Tibial artery (tissue), 4 donors: ENCODE measurements at places on chromosomes 13 and 19.

DNA sequence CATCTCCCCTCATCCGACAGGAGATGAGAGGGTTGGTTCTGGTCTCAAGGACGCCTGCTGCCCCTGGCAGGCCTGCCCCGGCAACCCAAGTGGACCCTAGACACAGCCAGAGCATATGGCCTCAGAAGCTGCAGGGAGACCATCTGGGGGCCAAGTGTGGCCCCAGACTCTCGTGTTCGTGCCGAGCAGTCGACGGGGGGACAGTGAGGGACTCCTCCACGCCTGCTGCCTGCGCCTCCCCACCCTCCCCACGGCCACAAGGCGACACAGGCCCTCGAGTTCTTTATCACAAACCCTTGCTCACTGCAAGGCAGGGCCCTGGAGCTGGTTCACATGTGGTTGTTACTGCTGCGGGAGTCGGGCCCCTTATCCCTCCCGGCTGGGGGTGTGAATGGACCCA is 9.3 kb downstream of the CAPS start:
- H3K4me3 ChIP-seq: no peak overlapping the region
- H3K27me3 ChIP-seq: no peaks in the 10 kb centered on the region
- H3K27ac ChIP-seq: no peak overlapping the region
- peaks cover 83% of the 10 kb centered on the region for H3K36me3 ChIP-seq

DNA sequence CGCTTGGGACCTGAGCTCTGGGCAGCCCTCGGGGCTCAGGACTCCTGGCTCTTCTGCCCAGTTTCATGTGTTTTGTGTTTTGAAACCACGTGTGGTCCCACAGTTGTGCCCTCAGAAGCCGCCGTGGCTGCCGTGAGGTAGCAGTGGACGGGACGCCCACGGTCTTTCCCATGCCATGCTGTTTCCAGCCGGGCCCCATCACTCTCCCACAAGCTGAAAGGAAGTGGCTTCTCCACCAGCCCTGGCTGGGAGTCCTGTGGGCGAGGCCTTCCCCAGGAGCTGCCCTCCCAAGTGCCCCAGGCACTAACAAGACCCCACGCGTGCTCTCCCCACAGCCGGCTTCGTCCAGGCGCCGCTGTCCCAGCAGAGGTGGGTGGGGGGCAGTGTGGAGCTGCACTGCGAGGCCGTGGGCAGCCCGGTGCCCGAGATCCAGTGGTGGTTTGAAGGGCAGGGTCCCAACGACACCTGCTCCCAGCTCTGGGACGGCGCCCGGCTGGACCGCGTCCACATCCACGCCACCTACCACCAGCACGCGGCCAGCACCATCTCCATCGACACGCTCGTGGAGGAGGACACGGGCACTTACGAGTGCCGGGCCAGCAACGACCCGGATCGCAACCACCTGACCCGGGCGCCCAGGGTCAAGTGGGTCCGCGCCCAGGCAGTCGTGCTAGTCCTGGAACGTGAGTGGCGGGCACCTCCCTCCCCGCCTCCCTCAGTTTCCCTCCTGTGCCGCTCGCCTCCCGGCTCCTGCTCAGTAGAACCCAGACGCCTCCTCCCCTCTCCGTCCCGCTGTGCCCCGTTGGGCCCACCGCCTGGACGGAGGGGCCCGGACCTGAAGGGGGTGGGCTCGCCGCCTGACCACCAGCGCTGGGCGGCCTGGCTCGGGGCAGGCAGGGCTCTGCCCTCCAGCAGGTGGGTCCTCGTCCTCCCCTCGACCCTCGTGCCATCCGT is 5.3 kb downstream of the BSG start:
- peaks cover 48% of the 10 kb centered on the region for H3K36me3 ChIP-seq
- H3K4me1 ChIP-seq: no peaks in the 10 kb centered on the region
- no peaks in the 10 kb centered on the region for H3K27me3 ChIP-seq
- DNase-seq: no peak

GRCh38 chr13:96417939-96418685 is 328.2 kb downstream of the HS6ST3 start:
- no peak overlapping the region for H3K27ac ChIP-seq
- DNase-seq: no peak
- H3K36me3 ChIP-seq: no peaks in the 10 kb centered on the region
- no peaks in the 10 kb centered on the region for H3K27me3 ChIP-seq
- no peak overlapping the region for H3K4me3 ChIP-seq
- no peaks in the 10 kb centered on the region for H3K4me1 ChIP-seq

DNA sequence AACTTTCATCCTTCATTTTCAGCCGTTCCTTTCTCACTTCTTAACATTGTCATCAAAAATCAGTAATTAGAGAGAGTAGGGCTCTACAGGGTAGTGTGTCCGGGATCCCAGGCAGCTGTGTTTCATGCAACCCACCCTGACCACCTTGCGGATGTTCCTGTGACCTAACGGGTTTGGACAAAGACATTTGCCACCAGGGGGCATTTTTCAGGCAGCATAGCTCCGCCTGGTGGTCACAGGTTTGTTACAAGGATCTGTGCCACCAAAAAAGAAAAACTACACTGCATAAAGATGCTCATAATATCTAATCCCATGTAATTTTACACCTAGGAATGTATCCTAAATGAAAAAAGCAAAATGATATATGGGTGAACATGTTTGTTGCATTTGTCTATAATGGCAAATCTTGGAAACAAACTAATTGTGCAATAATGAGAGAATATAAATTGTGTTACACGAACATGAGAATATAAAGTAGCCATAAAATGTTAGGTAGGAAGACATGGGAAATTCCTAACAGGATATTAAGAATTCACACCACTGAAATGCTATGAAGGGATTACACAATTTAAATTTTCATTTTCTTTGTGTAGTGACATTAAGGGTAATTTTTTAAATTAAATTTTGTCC is 123.0 kb downstream of the SLC7A1 start:
- H3K36me3 ChIP-seq: no peaks in the 10 kb centered on the region
- H3K27me3 ChIP-seq: no peaks in the 10 kb centered on the region
- H3K4me3 ChIP-seq: no peak overlapping the region
- no peak overlapping the region for H3K27ac ChIP-seq
- H3K4me1 ChIP-seq: no peaks in the 10 kb centered on the region

GRCh38 chr19:44741841-44742329 is 6.6 kb upstream of the BCL3 start:
- peak; percentile 99 for DNase-seq
- no peak overlapping the region for H3K4me3 ChIP-seq
- no peaks in the 10 kb centered on the region for H3K36me3 ChIP-seq
- peak overlapping the region; percentile 80 for H3K27ac ChIP-seq
- no peaks in the 10 kb centered on the region for H3K27me3 ChIP-seq

DNA sequence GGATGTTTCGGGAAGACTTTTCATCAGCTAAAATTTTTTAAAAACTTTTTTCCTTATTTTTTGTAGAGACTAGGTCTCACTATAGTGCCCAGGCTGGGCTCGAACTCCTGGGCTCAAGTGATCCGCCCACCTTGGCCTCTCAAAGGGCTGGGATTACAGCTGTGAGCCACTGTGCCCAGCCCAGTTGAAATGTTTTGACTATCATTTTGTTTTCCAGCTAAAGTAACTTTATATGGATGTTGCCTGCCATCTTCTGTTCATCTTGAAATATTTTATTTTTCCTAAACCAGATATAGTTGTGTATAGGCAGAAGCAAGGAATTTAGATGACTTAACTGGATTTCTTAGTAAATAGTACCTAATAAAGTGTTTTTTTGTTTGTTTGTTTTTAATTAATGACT is 7.0 kb downstream of the CAB39L start:
- no peaks in the 10 kb centered on the region for H3K36me3 ChIP-seq
- no peaks in the 10 kb centered on the region for H3K4me1 ChIP-seq
- H3K4me3 ChIP-seq: no peak overlapping the region
- peak overlapping the region; percentile 34 for H3K27ac ChIP-seq
- H3K27me3 ChIP-seq: no peaks in the 10 kb centered on the region

DNA sequence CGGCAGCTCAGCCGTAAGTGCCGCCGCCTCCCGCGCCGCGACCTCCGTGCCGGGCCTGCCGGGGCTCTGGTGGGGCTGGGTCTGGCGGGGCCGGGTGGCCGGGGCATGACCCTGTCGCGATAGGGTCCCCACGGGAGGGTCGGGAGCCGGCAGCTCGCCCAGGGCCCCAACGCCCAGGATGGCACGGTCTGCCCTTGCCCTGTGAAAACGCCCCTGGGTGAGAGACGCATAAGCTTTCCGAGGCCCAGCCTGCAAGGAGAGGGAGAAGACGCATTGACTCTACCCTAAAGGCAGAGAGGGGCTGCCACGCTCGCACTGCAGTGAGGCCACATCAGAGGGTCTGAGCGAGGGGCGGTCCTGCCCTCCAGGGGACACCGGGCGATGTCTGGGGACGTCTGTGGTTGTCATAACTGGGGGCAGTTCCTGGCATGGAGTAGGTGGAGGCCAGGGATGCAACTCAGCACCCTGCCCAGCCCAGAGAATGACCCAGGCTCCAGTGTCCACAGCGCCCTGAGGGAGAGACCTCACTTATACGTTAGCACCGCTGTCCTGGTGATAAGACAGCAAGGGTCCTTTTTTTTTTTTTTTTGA is 539 bp downstream of the ZNF554 start:
- DNase-seq: no peak
- H3K27me3 ChIP-seq: no peaks in the 10 kb centered on the region
- H3K4me3 ChIP-seq: peak overlapping the region; percentile 95
- peak overlapping the region; percentile 79 for H3K27ac ChIP-seq

DNA sequence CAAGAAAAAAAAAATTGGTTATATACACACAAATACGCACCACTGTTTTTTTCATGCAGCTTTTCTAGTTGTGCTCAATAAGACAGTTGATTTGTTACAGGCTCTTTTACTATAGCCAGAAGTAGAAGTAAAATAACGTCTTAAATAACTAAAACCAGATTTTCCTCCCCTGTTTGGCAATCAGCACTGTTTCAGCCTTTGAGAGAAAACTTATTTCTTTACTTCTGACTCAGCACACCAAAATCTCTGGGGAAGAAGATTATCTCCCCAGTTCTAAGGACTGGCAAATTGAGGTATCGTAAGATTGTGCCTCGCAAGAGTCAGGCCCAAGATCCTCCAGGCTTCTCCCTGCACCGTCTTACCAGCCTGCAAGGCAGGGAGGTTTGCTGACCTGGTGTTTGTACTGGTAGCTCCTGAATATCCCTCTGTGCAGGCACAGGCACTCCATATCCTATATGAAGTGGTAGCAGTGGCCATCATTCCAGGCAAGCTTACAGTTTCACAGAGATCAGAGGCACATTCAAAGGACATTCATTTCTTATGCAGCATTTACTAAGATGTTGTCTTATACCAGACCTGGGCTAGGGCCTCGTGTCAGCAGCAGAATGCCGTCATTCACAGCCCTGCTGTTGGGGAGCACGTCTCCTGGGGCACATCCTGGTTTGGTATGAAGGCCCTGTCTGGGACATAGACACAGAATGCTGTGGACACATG is 268.2 kb downstream of the ZNF536 start:
- H3K36me3 ChIP-seq: no peaks in the 10 kb centered on the region
- no peaks in the 10 kb centered on the region for H3K4me1 ChIP-seq
- no peaks in the 10 kb centered on the region for H3K27me3 ChIP-seq
- no peak overlapping the region for H3K27ac ChIP-seq
- no peak for DNase-seq

GRCh38 chr13:33634546-33634982 is 183.4 kb upstream of the RFC3 start:
- no peaks in the 10 kb centered on the region for H3K36me3 ChIP-seq
- H3K27me3 ChIP-seq: no peaks in the 10 kb centered on the region
- H3K4me3 ChIP-seq: no peak overlapping the region

GRCh38 chr19:10010247-10010691 is at the start of gene COL5A3:
TSS of gene COL5A3 (minus strand) at chr19:10010504. CDS start at chr19:10010385, 119 bp downstream.
- H3K27ac ChIP-seq: no peak within 1 kb of the TSS
- H3K27me3 ChIP-seq: no peaks in the 10 kb centered on the region
- no peaks in the 10 kb centered on the region for H3K36me3 ChIP-seq
- no peaks in the 10 kb centered on the region for H3K4me1 ChIP-seq
- H3K4me3 ChIP-seq: peak within 1 kb of the TSS; percentile 57
- peak; percentile 75 for DNase-seq

- no peaks in the 10 kb centered on the region for H3K27me3 ChIP-seq
- H3K36me3 ChIP-seq: no peaks in the 10 kb centered on the region
Observed at GRCh38 chr13:73943137-73943964, 190.9 kb downstream of the KLF12 start.

DNA sequence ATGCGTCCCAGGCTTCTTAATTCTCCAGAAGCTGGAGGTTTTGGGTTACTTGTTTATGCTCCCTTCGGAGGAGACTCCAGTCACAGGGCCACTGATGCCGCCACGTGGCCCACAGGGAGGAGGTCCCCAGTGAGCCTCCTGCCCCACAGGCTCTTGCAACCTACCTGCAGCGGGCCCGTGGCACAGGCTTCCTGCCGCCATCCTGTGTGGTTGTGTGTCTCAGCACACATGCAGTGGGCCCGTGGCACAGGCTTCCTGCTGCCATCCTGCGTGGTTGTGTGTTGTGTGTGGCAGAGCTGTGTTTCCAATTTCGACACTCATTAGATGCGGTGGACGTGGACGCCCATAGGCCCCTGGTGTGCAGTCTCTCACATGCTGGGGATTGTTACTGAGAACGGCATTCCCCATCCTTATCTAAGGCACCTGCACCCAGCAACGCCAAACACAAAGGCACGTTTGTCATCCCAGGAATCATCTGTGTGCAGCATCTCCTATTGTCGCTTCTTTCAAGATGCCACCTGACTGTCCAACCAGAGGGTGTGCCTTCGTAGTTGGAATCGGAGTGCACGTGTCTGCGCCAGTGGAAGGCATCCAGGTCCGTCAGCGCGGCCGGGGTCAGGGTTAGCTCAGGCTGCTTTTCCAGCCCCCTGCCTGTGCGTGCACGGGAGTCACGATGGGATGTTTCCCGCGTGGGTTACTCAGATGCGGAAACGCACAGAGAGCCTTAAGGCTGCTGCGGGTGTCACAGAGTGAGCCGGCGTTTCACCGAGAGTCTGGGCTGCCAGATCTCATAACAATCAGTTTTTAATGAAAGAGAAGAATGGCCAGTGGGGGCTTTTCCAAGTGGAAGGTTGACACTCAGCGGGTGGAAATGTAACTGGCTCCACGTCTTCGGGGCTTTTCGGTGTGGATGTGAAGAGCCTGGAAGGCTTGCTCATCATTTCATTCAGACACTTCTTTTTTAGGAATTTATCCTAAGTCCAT is 119.8 kb downstream of the ATP11A start:
- no peaks in the 10 kb centered on the region for H3K36me3 ChIP-seq
- H3K27ac ChIP-seq: no peak overlapping the region
- DNase-seq: peak; percentile 50
- no peaks in the 10 kb centered on the region for H3K4me1 ChIP-seq
- no peaks in the 10 kb centered on the region for H3K27me3 ChIP-seq

DNA sequence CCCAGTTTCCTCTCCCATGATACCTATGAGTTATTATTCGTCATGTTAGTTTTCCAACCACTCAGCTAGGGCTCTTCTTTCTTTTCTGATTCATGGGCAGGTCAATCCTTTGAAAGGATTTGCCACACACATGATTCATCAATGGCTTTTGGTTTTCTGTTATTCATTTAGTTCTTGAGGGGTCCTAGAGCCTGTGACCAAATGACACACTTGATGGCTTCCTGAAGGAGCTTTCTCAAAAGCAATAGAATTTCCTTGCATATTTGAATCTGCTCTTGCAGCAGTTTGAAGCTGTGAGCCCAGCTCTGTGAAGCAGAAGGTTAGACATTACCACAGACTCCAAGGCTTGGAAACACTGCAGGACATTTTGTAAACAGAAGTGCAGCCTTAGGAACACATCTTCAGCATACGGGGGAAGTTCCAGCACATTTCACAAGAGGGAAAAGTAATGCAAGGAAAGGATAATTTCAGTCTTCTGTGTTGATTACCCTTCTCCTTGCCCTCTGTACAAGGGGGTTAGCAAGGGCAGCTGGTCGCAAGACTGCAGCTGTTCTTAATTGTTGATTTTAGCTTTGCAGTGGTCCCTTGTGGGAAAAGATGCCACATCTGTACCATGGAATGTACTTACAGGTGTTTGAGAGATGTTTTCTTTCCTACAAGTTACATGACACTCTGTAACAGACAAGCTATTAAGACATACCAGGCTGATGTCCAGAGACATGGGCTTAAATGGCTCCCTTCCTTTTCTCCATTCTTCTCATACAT is 338.6 kb downstream of the KCNRG start:
- H3K4me3 ChIP-seq: no peak overlapping the region
- no peak overlapping the region for H3K27ac ChIP-seq
- H3K36me3 ChIP-seq: no peaks in the 10 kb centered on the region
- no peak for DNase-seq
- H3K27me3 ChIP-seq: no peaks in the 10 kb centered on the region
